ENCODE measurements at places on chromosomes 3 and 15.

DNA sequence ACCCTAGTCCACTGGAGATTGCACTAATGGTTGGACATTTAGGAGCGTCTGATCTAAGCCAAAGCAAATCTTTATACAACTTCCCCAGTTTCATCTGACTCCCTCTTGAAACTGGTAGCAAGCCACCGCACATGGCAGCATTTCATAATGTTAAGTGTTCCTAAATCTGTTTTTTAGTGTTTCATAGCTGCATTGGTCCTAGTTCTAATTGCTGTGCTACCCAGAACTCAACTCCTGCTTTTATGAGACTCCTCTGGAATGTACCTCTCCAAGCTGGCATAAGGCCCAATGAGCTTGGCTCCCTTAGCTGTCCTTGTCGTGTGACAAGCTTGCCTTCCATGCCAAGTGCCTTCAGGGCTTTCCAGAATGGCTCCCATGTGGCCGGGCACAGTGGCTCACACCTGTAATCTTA lies 65.3 kb upstream of the FLNB start:
- DNase-seq: no peak

DNA sequence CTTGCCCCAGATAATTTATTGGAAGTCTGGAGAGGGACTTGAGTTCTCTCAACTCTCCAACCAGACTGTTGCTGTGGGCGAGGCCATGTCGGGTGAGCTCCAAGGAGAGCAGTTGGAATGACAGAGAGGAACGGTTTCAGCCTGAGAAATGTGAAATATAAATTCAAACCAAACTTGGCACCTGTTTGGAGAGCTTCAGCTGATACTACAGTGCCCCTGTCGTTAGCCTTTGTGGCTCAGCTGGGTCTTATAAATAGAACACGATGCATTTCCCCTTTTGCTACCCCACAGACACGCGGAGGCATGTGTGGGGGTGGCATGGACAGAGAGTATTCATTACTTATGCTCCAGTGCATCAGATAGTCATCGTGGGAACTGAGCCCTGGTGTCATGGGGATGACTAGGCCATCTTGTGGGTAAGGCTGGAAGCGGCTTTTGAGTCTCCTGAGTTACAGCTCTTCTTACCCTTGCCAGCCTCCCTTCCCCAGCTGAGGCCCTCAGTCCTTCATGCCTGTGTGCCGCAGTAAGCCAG lies 15.6 kb downstream of the SMAD3 start:
- no peak for DNase-seq

GRCh38 chr15:48866141-48866563 lies 11.8 kb upstream of the EID1 start:
- no peak for DNase-seq

DNA sequence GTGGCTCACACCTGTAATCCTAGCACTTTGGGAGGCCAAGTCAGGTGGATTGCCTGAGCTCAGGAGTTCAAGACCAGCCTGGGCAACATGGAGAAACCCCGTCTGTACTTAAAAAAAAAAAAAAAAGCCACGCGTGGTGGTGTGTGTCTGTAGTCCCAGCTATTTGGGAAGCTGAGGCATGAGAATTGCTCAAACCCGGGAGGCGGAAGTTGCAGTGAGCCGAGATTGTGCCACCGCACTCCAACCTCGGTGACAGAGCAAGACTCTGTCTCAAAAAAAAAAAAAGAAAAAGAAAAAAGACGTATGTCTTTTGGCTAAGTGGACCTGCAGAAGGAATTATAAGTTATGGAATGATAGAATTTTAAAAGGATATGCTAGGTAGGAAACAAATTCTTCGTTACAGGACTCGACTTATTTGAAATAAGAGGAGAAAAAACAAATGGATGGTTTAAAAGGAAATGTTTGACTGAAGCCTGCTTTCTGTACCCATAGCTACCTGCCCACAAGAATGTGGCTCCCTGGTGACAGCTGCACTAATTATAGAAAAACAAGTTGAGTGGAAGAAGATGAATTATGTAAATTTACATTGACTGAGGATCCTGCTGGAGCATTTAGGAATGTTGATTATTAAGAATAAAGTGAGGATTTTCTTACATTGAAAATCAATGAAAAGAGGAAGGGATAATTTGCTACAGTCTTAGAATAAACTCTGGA lies 36.0 kb upstream of the SKIL start:
- DNase-seq: no peak

DNA sequence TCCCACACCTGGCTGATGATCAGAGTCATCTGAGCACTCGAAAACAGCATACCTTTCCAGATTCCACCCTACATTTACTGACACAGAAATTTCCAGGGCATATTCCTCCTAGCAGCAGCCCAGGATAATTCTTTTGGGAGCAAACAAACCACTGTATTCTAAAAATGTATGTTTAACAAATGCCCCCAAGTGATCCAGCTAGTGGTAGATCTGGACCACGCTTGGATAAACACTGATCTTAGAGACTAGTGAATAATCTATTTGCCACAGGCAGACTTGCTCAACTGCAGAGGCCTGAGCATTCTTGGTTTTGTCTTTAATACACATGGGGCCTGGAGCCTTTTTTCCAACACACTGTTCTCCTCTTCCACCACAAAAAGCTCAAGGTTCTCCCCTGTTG lies 89.6 kb downstream of the TM4SF4 start:
- no peak for DNase-seq

GRCh38 chr3:171156401-171157010 lies 130.0 kb upstream of the SLC2A2 start:
- no peak for DNase-seq

DNA sequence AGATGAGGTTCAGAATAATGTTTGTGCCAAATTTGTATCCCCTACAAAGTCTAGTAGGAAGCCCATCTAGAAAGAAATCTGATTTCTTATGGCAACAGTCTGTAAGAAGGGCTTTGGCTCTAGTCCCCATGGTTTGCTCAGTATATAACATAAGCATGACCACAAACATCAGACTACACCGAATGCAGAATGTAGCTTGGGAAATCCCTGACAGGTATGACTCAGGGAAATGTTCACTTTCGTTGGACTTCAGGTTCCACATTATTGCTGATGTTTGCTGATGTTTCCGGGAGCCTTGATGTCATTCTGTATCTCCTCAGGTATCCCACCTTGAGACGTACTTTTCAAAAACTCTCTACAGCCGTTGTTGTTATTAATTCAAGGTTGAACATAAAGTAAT lies 304.4 kb upstream of the TGFBR2 start:
- no peak for DNase-seq

DNA sequence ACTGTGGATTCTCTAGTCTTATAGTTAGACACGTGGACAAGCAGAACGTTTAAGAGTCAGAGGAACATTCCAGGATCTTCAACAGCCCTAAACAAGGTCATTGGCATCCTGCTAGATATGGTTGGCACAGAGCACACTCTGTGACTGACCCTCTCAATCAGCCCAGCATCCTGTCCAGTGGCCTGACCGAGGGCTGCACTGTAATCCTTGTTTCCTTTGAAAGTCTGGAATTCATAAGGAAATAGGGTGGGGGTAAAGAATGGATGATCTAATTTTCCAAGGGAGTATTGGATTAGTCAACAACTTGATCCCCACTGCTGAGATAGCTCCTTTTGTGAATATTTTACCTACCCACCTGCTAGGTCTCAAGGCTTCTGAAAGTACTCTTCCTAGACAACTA lies 94.5 kb upstream of the DLG1 start:
- no peak for DNase-seq

GRCh38 chr15:100318880-100319279 lies 22.9 kb downstream of the ADAMTS17 start:
- no peak for DNase-seq

DNA sequence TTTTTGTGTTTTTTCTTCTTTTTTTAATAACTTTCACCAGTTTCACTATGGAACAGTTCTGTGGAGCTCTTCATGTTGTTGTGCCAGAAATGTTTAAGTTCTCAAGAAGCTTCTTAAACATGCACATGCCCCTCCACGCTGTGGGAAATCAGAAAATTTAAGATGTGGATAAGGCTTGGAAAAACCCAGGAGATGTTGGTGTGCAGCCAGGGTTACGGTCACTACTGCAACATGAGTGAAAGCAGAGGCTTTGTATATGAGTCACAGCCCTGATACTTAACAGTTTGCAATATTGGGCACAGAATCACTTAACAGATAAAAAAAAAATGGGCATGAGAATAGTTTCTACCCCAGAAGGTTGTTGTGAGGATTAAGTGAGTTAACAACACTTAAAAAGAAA lies 399.9 kb downstream of the LRTM1 start:
- DNase-seq: no peak

- DNase-seq: no peak
Observed at GRCh38 chr3:169879013-169879557, 9.3 kb upstream of the LRRC31 start.

- DNase-seq: no peak
Observed at GRCh38 chr15:70583006-70583405, 180.4 kb downstream of the UACA start.

DNA sequence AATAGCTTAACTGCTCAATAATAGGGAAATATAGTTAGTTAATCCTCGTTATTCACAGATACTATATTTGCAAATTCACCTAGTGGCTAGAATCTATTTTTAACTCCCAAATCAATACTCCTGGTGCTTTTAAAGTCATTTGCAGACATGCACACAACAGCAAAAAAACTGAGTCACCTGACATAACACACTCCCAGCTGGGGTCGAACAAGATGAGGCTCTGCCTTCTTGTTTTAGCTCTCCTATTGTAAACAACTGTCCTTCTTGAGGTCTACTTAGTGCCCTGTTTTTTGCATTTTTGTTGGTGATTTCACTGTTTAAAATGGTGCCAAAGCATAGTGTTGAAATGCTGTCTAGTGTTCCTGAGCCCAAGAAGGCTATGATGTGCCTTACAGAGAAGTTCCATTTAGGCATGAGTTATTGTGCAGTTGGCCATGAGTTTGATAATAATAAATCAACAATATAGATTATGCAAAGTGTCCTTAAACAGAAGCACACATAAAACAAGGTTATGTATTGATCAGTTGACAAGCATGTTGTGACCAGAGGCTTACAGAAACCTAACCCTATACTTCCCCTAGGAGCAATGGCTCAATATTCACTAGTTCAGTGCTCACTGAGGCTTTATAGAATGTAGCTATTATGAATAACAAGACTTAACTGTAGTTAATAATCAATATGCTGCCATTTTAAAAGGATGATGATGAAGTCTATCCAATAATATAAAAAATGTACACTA lies 18.6 kb downstream of the MAP3K13 start:
- no peak for DNase-seq

DNA sequence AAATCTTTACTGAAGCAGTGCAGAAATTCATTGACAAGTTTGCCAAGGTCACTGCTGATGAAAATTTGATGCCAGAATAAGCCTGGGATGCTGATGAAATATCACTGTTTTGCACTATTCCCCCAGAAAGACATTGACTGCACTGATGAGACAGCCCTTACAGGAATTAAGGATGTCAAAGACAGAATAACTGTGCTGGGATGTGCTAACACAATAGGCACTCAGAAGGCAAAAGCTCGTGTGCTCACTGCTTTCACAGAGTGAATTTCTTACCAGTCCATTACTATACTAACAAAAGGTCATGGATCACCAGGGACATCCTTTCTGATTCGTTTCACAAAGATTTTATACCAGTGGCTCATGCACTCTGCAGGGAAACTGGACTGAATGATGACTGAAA lies 69.4 kb downstream of the MCF2L2 start:
- DNase-seq: no peak

GRCh38 chr3:152737021-152737908 lies 97.7 kb upstream of the P2RY1 start:
- DNase-seq: no peak

- no peak for DNase-seq
Observed at GRCh38 chr3:78917536-78917935, 850.3 kb downstream of the ROBO1 start.

- DNase-seq: no peak
Observed at GRCh38 chr3:184237807-184238206, 8.4 kb downstream of the VWA5B2 start.

GRCh38 chr3:13927295-13927694 lies 47.4 kb upstream of the WNT7A start:
- DNase-seq: no peak

GRCh38 chr15:79868554-79868953 lies 28.3 kb downstream of the MTHFS start:
- DNase-seq: no peak

DNA sequence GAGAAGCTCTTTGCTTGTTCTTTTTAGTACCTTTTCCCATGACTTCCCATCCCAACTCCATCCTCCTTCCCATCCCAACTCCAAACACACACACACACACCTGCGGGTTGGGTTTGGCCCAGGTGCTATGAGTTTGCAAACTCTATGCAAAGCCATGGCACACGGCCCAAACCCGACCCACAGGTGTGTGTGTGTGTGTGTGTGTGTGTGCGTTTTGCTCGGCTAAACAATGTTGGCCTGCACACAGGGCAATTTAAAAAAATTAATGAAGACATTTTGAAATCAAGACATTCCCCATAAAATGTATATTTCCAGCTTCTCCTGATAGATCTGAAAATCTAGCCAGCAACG lies 103.7 kb upstream of the TLE3 start:
- DNase-seq: no peak

DNA sequence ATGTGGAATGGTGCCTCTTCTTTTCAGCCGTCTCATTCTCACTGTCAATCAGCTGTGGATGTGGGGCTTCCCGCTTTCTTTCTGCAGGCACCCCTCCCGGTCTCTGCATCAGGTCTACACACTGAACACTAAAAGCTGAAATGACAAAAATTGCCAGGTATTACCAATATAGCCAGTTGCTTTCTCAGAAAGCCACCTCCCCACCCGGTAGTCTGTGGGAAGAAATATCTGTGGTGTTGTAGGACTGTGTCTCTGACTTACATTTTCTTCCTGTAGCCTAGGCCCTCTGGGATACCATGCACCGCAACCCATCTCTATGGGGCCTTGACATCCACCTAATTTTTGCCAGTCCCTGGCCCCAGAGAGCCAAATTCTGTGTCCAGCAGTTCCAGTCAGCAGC lies 19.2 kb upstream of the EPHB1 start:
- DNase-seq: no peak

DNA sequence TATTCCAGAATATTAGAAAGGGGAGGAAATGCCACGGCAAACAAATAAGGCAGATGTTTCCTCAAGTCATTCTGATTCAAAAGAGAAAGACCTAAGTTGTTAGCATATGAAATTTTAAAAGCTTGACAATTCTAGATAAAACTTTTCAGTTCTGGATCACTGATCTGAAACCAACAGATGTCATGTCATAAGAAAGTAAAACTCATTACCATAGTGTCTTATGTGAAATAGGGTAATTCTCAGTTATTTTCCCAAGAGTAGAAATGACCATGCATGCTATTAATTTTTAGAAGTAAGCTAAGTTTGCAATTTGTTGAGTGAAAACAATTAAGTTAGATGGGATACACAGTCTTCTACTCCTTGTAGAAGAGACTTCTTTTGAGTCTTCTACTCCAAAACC lies 630.3 kb downstream of the NAALADL2 start:
- no peak for DNase-seq

DNA sequence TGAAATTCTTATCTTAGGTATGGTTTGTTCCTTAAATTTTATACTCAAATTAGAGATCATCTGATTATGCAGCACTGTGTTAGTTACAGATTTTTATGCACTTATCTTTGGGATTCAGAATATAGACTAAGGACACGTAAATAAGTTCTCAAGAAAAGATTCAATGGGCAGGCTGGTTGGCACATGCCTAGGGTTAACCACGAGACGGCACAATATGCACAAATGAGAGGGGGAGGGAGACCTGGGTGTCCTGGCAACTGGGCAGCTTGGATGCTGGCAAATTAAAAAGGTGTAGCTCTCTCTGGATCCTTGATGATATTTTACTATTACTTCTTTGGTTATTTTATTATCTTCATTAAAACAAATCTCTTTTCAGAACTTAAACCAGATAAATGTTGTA lies 672 bp downstream of the AADAC start:
- no peak for DNase-seq
